Aorta (tissue), 5 donors: ENCODE measurements at places on chromosomes 2 and 18. TPM values are rescaled to one million over a fixed set of nuclear protein-coding genes. Genes with fewer than 3 reads are reported as not detected.

DNA sequence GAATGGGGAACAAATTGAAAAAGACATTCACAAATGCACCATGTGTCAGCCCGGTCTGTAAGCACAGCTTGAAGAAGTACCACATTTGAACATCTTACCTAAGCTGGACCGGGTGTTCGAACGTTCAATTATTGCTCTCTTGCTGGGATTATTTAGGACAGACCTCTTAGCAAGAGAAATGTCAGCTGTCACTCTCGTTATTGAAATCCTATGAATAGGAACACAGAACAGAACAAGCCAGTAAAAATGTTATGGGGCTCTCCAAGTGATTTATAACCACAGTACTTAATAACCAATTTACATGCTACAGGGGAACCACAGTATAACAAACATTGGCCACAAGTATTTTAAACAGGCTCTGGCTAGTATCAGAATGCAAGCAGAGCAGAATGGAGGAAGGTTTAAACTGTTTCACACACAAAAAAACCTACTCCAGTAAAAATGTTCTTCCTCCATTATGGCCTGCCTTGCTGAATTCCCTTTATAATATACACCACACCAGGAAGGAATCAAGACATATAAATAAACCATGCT lies 32.5 kb upstream of the ARL5A start:
- H3K36me3 ChIP-seq, result no peaks in the 10 kb centered on the region
- no peak overlapping the region for H3K27ac ChIP-seq
- no peaks in the 10 kb centered on the region for H3K27me3 ChIP-seq
- no peak for DNase-seq

DNA sequence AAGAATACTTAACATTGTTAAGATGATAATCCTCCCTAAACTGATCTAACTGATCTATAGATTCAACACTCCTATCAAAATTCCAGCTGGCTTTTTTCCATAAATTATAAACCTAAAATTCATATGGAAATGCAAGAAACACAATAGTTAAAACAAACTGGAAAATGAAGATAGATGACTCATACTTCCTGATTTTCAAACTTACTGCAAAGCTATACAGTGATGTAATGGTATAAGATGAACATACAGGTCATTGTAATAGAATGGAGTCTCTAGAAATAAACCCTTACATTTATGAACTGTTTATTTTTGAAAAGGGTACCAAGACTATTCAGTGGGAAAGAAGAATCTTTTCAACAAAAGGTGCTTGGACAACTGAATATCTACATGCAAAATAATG lies 32.3 kb downstream of the UBXN4 start:
- peaks cover 3% of the 10 kb centered on the region for H3K36me3 ChIP-seq
- no peaks in the 10 kb centered on the region for H3K27me3 ChIP-seq
- no peak for DNase-seq
- no peak overlapping the region for H3K27ac ChIP-seq
- H3K4me1 ChIP-seq, result no peaks in the 10 kb centered on the region

DNA sequence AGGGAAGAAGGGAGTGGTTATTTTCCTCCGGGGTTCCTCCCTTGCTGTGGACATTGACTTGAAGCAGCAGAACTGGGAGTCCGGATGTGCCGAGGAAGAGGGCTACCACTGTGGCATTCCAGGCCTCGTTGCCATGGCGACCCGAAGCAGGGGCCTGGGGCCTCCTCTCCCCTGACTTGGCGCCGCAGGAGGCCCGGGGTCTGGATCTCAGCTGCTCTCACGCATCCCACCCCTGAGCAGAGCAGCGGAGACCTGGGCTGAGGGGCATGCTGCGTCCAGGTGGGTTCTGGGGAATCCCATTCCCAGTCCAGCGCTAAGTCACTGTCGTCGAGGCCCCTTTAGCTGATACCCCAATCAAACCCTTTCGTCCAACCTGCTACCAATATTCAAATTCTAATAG lies 100.2 kb downstream of the BCL11A start:
- no peak overlapping the region for H3K27ac ChIP-seq
- no peak overlapping the region for H3K4me3 ChIP-seq
- no peaks in the 10 kb centered on the region for H3K27me3 ChIP-seq
- H3K36me3 ChIP-seq, result no peaks in the 10 kb centered on the region

DNA sequence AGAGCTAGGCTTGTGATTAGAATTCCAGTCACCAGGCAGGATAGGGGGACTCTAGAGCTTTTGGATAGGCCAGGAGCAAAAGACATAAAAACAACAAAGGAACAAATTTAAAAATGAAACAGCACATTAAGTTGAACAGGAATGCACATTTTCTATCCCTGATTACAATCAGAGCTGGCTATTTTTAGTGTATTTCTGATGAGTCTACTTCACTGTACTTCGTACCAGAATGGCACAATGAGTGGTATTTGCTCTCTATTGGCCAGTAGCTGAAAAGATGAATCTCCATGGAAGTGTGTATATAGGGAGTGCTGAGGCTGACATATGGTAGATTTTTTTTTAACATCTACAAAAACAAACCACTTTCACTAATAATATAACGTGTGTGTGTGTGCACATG lies 34.2 kb upstream of the LRRTM1 start:
- no peaks in the 10 kb centered on the region for H3K36me3 ChIP-seq
- H3K27me3 ChIP-seq, result no peaks in the 10 kb centered on the region
- no peak overlapping the region for H3K4me3 ChIP-seq
- no peak for DNase-seq
- no peak overlapping the region for H3K27ac ChIP-seq
- no peaks in the 10 kb centered on the region for H3K4me1 ChIP-seq

DNA sequence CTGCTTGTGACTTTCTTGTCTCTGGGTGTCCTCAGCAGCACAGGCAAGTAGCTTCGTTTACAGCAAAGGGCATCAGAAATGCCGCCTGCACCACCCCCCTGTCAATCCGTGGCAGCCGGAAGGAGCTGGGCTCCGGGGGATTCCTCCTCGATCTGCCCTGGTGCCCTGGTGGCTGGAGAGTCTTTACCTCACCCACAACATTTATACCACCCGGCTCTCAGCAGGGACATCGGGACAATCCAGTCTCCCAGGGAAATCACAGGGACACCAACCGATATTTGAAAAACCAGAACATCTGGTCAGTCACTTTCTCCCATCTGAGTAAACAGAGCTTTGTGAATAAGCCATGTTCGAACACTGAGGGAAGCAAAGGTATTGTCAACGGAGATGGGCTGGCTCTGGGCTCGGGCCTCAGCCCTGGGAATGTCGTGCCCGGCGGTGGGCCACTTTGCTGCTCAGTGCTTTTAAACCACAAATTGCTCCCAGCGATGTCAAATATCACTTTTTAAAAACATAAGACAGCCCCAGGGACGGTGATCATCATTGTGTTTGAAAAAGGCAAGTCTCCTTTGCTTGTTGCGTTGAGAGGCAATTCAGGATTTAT lies 210.0 kb upstream of the SALL3 start:
- no peaks in the 10 kb centered on the region for H3K36me3 ChIP-seq
- H3K4me1 ChIP-seq, result no peaks in the 10 kb centered on the region
- no peak for DNase-seq

DNA sequence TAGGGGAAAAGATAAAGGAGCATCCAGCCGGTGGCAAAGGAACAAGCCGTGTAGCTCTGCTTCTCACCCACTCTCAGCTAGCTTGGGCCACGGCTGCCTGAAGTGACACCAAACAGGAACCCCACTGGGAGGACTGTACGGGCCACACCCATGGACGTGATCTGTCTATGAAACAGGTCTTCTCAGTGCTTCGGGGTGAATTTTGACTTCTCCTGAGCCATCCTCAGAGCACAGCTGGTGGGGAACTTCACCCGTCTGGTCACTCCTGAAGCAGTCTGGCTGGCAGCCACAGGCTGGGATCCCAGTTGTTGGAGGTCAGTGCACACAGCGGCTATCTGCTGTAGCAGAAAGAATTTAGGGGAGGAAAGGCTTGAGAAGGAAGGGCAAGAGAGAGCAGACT lies 223.8 kb downstream of the FAM210A start:
- no peaks in the 10 kb centered on the region for H3K27me3 ChIP-seq
- H3K4me3 ChIP-seq, result no peak overlapping the region
- H3K27ac ChIP-seq, result peak overlapping the region; percentile 6
- H3K4me1 ChIP-seq, result peaks cover 3% of the 10 kb centered on the region
- H3K36me3 ChIP-seq, result no peaks in the 10 kb centered on the region

DNA sequence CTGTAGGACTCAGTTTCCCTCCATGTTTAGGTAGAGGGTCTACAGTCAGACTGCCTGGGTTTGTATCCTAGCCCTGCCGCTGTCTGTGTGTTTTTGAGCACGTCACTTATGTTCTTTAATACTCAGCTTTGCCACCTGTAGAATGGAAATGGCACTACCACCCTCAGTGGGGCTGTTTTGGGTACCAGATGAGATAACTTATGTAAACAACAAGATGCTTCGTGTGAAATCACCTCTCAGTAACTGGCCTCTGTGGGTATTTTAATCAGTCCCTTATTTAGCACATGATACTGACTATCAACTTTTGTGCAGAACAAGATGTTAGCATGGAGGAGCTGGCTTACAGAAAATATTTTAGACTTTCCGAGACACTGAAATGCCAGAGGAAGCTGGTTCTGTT lies 296.0 kb downstream of the LRRTM1 start:
- no peak overlapping the region for H3K27ac ChIP-seq
- no peak for DNase-seq
- H3K4me3 ChIP-seq, result no peak overlapping the region
- H3K27me3 ChIP-seq, result no peaks in the 10 kb centered on the region
- no peaks in the 10 kb centered on the region for H3K36me3 ChIP-seq

GRCh38 chr18:48186861-48187260 lies 222.3 kb downstream of the ZBTB7C start:
- no peaks in the 10 kb centered on the region for H3K36me3 ChIP-seq
- H3K4me1 ChIP-seq, result no peaks in the 10 kb centered on the region
- no peak for DNase-seq
- H3K27me3 ChIP-seq, result no peaks in the 10 kb centered on the region

DNA sequence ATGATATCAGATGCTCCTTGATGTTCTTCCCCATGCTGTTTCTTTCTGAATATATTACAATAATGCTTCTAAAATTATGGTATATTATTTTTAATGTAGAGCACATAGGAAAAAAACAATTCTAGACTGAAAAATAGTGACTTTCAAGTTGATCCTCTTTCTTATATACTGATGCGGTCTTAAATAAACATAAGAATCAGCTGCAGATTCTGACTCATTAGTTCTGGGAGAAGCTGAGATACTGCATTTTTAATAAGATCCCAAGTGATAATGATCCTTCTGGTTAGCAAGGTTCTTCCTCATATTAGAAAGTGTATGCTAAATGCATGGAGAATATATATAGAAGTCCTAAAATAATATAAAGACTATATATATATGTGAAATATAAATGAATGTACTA lies 124.9 kb downstream of the XIRP2 start:
- H3K4me3 ChIP-seq, result no peak overlapping the region
- H3K36me3 ChIP-seq, result no peaks in the 10 kb centered on the region
- no peaks in the 10 kb centered on the region for H3K27me3 ChIP-seq
- H3K27ac ChIP-seq, result no peak overlapping the region

- no peak for DNase-seq
- H3K4me3 ChIP-seq, result no peak overlapping the region
- H3K4me1 ChIP-seq, result peaks cover 2% of the 10 kb centered on the region
- H3K27ac ChIP-seq, result no peak overlapping the region
- no peaks in the 10 kb centered on the region for H3K36me3 ChIP-seq
- H3K27me3 ChIP-seq, result no peaks in the 10 kb centered on the region
Measured at GRCh38 chr2:189514104-189514503, 66.5 kb downstream of the SLC40A1 start.

DNA sequence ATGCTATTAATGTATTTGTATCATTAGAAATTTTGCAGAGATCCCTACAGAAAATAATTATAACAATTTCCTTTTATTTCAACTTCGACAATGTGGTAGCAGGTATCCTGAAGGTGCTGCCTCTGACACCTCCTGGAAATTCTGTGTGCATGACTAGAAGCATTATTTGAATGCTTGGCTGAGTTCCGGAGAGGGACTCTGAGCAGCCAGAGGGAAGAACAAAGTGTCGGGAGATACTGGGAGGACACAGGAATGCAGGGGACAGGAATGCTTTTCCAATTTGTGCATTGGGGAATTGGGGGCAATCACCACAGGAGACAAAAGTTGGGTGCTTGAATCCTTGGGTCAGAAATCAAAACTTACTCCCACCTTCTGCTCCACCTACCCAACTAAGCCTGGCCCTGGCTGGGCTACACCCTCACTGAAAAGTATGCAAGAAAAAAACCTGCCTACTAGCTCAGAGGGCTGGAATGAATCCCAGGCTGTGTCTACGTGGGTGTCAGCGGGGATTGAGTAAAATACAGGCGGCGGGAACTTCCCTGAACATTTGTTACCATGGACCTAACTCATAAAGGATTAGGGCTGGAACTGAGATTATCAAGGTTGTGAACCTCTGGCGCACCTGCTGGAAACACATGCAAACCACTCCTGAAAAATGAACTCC lies 299.3 kb downstream of the SOX11 start:
- no peak overlapping the region for H3K27ac ChIP-seq
- DNase-seq, result no peak
- H3K4me1 ChIP-seq, result no peaks in the 10 kb centered on the region
- no peaks in the 10 kb centered on the region for H3K36me3 ChIP-seq
- peaks cover 1% of the 10 kb centered on the region for H3K27me3 ChIP-seq

DNA sequence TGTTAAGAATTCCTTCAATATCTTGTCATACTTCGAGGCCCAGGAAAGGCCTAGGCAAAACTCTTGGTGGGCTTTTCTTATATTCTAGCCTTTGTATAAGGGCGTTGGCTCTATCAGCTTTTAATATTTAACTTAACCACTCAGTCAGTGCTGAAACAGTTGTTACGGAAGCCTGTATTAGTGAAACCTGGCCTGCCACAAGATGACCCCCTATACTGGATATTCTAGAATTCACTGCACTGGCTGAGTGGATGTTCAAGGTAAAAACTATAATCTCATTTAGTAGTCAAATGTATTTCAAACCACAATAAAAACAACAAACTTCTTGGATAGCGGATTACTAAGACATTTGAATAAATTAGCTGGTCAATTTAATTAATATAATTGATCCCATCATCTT lies 91.7 kb upstream of the HNMT start:
- no peak for DNase-seq
- H3K4me3 ChIP-seq, result no peak overlapping the region

DNA sequence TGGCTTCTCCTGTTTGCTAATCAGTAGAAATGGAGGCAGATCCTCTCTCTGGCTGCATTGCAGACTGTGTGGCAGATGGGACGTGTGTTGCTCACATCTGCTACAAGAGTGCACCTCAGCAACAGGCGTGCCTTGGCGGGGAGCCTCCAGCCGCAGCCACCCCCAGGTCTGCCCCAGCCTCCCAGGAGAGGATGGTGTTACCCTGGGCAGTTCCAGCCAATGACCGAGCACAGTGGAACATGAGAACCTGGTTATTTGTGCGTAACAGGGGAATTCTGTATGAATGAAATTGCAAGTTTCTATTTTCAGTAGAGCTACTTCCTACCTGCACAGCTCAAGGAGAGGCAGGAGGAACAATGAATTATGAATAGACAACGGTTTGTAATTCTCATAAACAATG lies 130.6 kb upstream of the CBLN2 start:
- H3K27ac ChIP-seq, result no peak overlapping the region
- H3K27me3 ChIP-seq, result no peaks in the 10 kb centered on the region
- no peaks in the 10 kb centered on the region for H3K4me1 ChIP-seq
- H3K4me3 ChIP-seq, result no peak overlapping the region
- no peaks in the 10 kb centered on the region for H3K36me3 ChIP-seq

GRCh38 chr2:26674002-26674751 lies 18.3 kb upstream of the KCNK3 start:
- no peak overlapping the region for H3K4me3 ChIP-seq
- DNase-seq, result no peak
- no peaks in the 10 kb centered on the region for H3K36me3 ChIP-seq
- no peak overlapping the region for H3K27ac ChIP-seq

TCF4 gene
- 297 TPM for total RNA-seq

CNTNAP5 gene
- not detected for total RNA-seq

DNER gene
- 1.1 TPM for total RNA-seq

VAMP5 gene
- total RNA-seq, result 60.3 TPM

FNDC4 gene
- 18.6 TPM for total RNA-seq

RAPGEF4 gene
- 6.7 TPM for total RNA-seq

FRZB gene
- 71.4 TPM for total RNA-seq
